ENCODE measurements at places on chromosomes 2 and 18.

DNA sequence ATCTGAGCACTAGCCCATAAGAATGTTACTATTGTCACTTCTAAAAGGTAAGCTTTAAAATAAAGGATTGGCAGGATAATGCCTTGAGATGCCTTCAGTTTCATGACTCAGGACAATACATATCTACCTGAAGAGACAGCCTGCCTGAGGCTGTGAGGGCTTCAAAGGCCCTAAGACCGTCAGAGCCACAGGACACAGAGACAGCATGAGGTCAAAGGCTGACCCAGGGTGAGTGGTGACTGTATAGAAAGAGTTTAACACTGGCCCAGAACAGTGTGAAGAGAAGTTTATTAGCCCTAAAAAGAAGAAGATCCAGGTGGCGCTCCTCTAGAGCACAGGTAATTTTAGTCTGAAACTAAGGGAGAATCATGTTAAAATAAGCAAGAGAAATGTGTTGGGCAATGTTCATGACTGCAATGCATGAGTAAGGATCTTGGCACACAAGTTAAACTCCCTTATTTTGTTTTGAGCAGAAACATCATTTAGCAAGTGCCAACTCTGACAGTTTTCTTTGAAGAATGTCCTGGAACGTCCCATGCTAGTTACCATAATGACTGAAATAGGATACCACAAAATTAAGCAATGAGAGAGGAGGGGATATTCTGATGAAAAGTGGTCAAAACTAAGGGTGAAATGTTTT, 78.1 kb upstream of the FAM110C start:
- no peak for DNase-seq

GRCh38 chr2:150357770-150358467, 129.5 kb downstream of the RND3 start:
- no peak for DNase-seq

- no peak for DNase-seq
Measured at GRCh38 chr18:48813321-48813720, 137.4 kb downstream of the SMAD7 start.

- DNase-seq, result no peak
Measured at GRCh38 chr2:112476434-112476833, 5.5 kb upstream of the TTL start.

DNA sequence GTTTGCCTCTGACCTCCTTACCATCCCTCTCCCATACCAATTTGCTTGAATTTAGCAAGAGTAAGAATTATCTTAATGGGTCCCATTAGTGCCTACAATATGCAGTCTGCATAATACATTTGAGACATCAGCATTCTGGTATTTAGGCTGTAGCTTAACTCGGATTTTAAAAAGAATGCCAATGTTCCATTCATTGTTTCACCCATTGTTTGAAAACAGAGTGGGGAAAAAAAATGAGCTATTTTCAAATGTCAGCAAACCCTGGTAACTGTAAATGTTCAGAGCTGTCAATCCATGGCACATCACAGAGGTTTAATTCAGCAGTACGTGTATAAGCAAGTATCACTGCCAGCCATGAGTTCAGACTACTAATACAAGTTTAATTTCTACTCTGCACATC, 61.9 kb upstream of the TSPYL6 start:
- DNase-seq, result no peak

GRCh38 chr18:13316063-13316462, 97.5 kb downstream of the LDLRAD4 start:
- no peak for DNase-seq

GRCh38 chr2:26649322-26649721, 8.2 kb upstream of the CIB4 start:
- DNase-seq, result no peak

DNA sequence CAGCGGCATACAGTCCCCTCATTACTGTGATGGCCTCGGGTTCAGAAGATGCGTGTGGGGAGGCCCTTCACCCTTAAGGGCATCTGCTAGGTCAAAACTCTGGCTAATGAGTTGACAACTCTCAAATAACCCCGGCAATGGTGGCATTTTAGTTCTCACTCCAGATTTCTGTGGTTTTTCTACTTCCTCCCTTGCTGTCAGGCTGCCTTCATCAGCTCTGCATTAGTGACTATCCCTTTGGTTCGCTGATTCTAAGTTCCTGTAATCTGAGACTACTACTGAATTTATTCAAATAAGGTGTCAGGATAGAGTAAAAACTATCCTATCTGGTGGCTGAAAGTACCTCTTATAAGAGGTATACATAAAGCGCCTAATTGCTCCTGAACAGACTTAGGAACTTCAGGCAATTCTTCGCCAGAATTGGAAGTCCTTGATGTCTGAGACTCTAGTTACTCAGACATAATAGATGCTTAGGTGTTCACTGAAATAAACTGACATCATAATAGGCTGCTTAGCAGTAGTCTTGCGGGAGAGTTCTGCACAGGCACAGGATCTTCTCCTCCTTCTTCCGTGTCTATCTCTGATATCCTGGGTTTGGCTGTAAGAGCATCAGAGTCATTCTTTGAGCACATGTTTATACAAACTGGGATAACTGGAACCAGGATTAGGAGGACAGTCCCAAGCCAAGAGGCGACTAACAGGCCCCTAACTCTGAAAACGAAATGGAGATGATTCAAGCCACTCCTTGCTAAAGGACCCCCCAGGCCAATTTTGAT, 194.5 kb downstream of the DNER start:
- no peak for DNase-seq

Measured in K562 (cell line).